ENCODE measurements at places on chromosomes 6 and 20. TPM values are rescaled to one million over a fixed set of nuclear protein-coding genes. Genes with fewer than 3 reads are reported as not detected.
A peak's percentile ranks its signal among the peaks of the same experiment; 100 is the strongest.

- DNase-seq: no peak
Measured at GRCh38 chr6:155449450-155450239, 6.0 kb downstream of the NOX3 start.

GRCh38 chr6:100171533-100172321, 177.7 kb upstream of the MCHR2 start:
- DNase-seq: no peak

- DNase-seq: no peak
Measured at GRCh38 chr20:3854462-3854871, 7.8 kb downstream of the MAVS start.

- DNase-seq: no peak
Measured at GRCh38 chr20:24909861-24910260, 39.2 kb upstream of the CST7 start.

DNA sequence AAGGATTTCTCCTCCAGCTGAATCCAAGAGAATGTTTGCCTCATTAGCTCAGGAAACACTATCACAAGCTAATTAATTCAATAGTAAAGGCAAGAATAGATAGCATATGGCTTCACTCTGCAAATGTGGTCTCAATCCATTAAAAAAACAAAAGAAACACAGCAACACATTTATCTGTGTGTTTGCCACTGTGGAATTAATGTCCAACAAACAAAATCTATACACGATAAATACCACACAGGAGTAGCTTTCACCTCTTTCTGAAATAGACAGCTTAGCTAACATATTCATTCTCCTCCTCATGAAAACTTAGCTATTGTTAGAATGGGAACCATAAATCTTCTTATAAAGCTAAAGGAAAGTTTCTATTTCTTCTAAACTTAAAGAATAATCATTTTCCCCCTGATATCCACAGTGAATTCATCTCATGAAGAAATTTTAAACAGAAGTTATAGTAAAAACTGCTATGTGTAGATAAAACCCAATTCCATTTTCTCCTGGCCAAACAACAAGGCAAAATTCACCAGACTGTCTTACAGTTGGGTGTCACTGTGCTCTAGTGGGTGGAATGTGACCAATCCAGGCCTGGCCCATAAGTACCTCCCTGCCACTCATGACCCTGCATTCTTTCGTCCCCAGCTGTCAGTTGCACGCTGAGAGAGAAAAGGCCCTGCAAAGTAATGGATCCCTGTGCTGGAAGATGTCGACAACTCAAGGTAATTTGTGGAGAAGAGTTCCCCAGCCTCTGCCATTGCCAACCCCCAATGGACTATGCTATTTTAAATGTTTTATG, 92.9 kb upstream of the NRSN1 start:
- DNase-seq: no peak

DNA sequence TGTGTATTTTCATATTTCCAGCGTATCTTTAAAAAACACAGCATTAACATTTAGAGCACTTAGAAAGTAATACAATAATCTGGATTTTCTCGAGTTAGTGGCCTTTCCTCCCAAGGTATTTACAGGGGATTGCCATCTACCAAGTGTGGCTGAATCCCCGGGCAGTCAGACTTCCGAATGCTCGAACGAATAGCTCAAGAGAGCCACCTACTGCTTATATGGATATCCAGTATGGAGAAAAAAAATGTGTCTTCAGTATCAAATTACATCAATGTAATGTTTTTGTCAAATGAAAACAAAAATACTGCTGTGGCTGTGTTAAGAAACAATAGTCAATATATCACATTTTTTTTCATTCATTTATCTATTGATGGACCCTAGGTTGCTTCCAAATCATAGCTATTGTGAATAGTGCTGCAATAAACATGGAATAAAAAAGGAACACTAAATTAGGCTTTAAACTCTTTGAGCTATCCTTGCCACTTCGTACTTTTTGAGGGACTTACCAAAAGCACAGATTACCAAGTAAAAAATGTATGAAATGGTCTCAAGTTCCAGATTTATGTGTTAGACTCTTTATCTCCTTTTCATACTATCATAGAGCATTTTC, 654.5 kb upstream of the PTCHD4 start:
- peak; percentile 38 for DNase-seq

DNA sequence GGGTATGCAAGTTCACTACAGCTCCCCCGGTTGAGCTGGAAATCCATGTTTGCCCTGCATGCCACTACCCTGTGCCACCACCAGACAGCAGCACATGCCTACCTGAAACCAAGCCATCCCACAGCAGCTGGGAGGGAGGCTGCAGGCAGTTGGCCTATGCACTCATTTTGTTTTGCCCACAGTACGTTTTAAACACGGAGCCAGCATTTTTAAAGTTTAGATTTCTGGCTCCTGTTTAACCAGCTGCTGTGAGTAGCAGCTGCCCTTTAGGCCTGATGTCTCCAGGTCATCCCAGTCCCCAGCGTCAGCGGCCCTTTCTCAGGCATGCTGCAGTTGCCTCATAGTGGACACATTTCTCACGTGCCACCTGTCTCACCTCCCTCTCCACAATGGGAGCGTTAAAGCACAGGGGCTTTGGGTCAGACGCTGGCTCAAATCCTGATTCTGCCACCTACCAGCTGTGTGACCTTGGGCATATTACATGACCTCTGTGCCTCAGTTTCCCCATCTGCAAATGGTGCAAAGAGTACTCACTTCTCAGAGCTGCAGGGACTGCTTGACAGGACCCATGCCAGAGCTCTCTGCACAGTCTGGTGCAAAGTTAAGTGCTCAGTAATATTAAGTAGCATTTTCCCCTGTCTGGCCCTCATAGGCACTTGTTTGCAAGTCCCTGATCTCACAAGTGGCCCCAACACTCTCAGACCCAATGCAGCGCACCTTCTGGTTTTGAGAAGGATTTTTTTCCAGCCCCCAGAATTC, 8.2 kb upstream of the UBE2V1 start:
- no peak for DNase-seq

DNA sequence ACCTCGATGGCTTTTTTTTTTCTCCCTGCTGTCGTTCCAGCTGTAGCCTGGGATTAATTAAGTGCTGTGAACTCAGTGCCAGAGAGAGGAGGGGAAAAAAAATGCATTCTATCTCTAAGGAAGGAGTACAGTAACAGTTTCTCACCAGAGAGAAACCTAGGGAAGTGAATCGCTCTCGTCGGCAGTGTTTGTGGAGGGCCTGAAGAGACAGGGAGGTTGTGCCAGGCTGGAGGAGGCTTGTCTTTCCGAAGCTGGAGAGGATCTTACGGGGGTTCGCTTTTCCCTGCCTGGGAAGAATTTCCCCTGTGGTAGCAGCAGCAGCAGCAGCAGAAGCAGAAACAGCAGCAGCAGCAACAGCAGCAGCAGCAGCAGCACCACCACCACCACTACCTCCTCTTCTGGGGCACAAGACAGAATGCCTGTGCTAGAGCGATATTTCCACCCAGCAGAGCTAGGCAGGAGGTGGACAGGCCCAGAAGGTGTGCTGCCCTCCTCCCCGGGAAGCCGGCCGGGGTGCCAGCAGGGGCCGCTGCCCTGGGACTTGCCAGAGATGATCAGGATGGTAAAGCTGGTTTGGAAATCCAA, 186.5 kb downstream of the PDE7B start:
- no peak for DNase-seq

DNA sequence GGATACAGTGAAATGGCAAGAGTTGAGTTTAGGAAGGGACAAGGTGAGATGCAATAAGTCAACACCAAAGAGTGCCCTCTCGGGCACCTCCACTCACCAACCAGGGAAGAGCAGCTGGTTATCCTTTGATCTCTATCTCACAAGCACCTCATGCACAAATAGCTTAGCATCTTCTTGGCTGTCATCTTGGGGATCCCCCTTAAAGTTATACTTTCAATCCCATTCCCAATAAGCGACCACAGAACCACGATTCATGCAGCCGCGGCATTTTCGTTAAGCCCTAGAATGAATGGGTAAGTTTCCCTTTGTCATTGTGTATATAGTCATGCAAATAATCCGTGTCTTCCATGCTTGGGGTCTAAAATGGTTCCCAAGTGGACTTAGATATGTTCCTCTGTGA, 73.5 kb downstream of the ADTRP start:
- no peak for DNase-seq

- DNase-seq: no peak
Measured at GRCh38 chr6:31734821-31735406, 1.4 kb downstream of the CLIC1 start.

DNA sequence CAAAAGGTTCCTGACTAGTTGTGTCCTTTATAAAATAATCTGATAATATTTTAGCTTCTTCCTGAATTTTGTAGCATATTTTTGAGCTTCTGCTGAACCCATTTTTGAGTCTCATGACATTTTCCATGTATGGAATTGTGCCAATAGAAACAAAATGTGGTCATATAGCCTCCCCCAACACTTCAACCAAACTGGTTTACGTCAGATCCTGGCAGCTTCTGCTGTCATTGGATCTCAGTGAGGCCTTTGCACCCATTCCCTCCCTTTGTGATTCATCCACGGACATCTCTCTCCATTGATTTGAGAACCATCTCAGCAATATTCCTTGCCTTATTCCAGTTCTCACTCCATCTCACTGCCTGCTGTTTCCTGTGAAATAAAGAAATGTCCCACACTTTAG, 166.0 kb upstream of the PROKR2 start:
- no peak for DNase-seq

DNA sequence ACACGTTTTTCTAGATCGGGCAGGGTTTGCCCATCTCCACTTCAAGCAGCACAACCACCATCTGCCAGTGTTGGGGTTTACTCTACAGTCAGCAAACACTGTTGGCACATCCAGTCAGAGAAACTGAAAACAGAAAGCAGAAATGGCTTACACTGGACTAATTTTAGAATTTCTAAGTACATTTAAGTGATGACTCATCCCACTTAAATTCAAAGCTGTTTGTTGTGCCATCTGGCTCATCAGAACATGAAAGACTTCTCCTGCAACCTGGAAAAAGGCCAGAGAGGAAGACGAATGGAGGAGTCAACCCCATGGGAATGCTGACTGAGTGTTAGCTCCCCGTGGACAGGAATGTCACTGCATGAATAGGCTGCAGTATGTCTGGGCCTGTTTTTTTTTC, 21.8 kb downstream of the FAM209B start:
- DNase-seq: peak; percentile 61

The SLC22A16 gene
- total RNA-seq: not detected

The NRSN1 gene
- not detected for total RNA-seq

The TEAD3 gene
- total RNA-seq: 10.7 TPM

The PAQR8 gene
- total RNA-seq: 3.6 TPM

The TDP2 gene
- total RNA-seq: 33.6 TPM

The MAP7 gene
- 1.8 TPM for total RNA-seq

The MROH8 gene
- total RNA-seq: 1.8 TPM
